Non-pigmented ciliary epithelial cell (primary cell): ENCODE measurements at places on chromosomes 2 and 18.

- no peak for DNase-seq
These were observed 9.4 kb downstream of the C2orf42 start for GRCh38 chr2:70181363-70181956.

GRCh38 chr2:68799140-68800026 is 64.8 kb downstream of the ARHGAP25 start:
- DNase-seq, result no peak

DNA sequence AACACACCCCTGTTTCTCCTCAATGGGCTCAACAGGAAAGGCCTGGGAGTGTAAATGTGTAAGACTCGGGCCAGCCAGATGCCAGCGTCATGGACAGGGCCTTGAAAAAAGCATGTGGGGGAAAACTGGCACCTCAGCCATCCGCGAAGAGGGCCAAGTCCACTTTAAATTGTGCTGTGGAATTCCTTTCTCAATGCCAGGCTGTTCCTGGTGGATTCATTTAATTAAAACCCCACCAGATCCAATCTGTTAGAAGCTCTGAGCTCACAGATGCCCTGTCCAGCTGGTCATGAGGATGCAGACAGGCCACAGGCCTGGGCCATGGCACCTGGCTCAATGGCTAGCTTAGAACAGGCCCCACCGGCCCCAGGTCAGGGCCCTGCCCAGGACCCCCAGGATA is 24.8 kb downstream of the KCNK3 start:
- no peak for DNase-seq

- no peak for DNase-seq
These were observed 20.2 kb upstream of the MAPRE3 start for GRCh38 chr2:26950246-26950645.

GRCh38 chr2:147420947-147421675 is 423.7 kb upstream of the ACVR2A start:
- DNase-seq, result no peak

DNA sequence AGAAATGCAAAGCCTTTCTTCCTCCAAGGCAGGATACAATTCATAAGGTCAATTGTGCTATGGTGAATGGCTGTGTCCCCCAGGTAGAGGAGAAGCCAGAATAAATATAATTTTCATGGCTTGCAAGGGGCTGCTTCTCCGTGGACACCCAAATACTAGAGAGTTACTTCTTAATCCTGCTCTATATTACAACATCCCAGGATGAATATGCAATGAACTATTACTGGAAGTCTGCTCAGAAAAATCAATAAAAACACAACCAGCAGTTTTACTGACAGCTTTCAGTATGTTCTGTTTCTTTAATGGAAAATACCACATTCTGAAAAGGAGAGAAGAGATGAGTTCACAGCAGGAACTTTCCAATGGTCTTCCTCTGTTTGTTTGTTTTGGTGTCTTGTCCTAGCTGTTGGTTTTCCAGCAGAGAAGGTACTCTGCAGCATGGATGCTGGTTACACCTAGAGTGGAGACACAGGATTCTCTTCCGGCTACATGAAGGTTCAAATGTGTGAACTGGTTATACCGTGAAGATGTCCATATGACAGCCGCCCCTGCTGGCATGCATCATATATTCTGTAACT is 213.0 kb downstream of the PID1 start:
- no peak for DNase-seq

DNA sequence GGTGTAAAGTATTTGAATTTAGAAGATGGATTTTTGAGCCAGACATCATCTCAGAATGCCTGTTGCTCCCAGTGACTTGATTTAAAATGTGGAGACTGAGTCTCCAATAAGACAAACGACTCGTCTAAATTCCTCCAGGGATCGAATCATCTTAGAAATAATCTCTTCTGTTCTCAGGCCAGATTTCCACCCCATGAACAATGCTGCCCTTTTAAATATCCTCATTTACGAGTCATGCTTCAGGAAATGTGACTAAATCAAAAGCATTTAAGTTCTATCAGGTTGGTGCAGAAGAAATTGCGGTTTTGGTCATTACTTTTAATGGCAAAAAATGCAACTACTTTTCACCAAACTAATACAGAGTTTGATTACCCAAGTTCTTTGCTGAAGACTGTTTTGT is 684.6 kb upstream of the SOX11 start:
- DNase-seq, result no peak

- no peak for DNase-seq
These were observed 98.0 kb downstream of the MARCHF4 start for GRCh38 chr2:216274194-216274840.

DNA sequence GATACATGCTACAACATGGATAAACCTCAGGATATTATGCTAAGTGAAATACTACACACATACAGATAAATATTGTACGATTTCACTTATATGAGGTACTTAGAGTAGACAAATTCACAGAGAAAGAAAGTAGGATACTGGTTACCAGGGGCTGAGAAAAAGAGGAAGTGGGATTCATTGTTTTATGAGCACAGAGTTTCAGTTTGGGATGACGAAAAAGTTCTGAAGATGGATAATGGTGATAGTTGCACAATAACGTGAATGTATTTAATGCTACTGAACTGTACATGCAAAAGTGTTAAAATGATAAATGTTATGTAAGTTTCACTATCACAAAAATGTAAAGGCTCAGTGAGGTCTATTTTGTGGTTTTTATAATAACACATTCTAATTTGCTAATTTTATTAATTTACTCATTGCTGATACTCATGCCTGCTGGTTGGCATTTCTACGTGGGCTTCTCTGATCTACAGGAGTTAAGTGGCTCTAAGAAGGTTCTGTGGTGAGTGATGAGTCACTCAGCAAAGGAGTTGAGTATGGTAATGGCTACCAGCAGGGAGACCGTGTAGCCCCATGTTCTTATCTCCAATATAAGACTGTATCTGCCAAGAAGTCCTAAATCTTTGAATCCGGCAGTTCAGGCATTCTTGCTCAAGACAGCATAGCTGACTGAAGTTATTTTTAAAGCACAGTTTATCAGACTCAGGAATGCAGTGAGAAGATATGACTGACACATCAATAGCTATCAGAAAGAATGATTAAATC is 41.1 kb downstream of the UPP2 start:
- DNase-seq, result peak; percentile 36

- DNase-seq, result no peak
These were observed 662 bp downstream of the ACVR2A start for GRCh38 chr2:147845411-147845971.

DNA sequence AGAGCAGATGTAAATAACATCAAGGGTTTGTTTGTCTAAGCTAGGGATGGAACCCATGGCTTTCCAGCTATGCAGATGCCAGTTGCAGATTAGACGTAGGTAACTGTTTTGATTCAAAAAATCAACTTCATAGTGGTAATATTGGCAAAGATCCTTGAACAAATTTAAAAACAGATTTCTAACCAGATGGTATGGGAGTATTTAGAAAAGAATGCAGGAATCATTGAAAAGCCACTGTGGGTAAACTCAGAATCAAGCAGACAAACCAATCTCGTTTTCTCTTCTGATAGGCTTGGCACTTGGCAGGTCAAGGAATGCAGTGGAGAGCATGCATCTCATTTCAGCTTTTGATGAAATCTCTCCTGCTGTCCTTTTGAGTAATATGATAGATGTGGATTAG is 377.5 kb downstream of the CLIP4 start:
- no peak for DNase-seq

DNA sequence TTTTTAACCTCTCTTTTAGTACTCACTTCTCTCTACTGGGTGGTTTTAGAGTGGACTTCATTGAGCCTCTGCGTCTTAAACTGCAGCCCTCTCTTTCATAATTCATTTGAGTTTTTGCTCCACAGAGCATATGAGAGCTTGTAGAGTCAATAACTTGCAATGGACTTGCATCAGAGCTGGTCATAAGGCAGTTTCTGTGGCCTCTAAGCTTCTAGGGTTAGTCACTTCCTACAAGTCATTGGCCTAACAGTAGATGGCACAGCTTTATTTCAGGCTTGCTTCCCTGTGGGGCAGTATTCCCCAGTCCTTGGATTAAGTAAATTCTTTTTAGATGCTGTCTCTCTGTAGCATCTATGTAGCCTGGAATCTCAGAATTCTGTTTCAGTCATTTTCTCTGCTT is 1435.7 kb downstream of the LRP1B start:
- peak; percentile 30 for DNase-seq

GRCh38 chr2:43798300-43798699 is 24.5 kb downstream of the DYNC2LI1 start:
- DNase-seq, result no peak

DNA sequence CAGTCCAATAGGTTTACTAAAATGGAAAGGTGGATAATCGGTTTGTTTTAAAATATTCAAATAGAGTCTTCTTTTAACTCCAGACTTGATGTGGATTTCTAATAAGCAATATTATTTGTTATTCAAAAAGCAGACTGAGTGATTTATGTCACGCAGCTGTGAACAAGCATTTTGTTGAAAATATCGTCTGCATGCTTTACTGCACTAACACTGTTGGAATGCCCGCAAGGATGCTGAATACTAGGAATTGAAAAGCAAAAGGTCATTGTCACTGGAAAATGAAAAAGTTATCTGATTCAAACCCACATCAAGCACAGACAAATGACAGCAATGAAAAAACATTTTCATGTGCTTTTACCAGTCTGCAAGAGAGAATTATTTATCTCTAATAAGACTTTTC is 31.1 kb downstream of the CHN1 start:
- DNase-seq, result no peak

DNA sequence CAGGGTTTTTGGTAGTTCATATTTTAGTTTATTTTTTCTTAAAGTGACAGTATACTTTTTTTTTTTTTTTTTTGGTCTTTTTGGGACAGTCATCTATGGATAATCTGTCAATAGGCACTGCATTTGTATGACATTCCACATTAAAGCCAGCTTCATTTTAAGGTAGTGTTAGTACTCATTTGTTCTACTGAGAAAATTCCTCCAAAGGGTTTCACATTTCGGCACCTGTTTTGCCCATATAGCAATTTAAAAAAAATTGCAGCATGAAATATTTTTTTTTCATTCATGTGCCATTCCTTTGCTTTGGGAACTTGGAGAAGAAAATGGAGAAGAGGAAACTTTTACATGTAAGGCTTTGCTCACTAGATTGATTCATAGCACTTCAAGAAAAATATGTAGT is 276.3 kb upstream of the TCF4 start:
- DNase-seq, result no peak

GRCh38 chr2:215540658-215541057 is 104.8 kb upstream of the FN1 start:
- DNase-seq, result peak; percentile 84

- no peak for DNase-seq
These were observed 991.0 kb upstream of the CHAC2 start for GRCh38 chr2:52776571-52776970.

DNA sequence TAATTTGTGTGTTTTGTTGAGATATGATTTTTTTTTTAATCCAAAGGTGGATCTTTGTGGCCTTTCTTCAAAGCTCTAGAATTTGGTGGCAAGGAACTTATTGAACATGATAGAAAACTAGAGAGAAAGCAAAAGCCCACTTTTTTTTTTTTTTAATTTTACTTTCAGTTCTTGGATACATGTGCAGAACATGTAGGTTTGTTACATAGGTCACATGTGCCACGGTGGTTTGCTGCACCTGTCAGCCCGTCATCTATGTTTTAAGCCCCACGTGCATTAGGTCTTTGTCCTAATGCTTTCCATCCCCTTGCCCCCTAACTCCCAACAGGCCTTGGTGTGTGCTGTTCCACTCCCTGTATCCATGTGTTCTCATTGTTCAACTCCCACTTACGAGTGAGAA is 135.9 kb downstream of the RHBDD1 start:
- no peak for DNase-seq

GRCh38 chr2:67686254-67686653 is 289.1 kb downstream of the ETAA1 start:
- DNase-seq, result no peak

- DNase-seq, result no peak
These were observed 1.0 kb downstream of the ZNF532 start for GRCh38 chr18:58865701-58866065.

GRCh38 chr18:74914648-74915047 is 294.3 kb downstream of the PTGR3 start:
- no peak for DNase-seq

- DNase-seq, result no peak
These were observed 64.5 kb downstream of the LYPD1 start for GRCh38 chr2:132605236-132606180.

DNA sequence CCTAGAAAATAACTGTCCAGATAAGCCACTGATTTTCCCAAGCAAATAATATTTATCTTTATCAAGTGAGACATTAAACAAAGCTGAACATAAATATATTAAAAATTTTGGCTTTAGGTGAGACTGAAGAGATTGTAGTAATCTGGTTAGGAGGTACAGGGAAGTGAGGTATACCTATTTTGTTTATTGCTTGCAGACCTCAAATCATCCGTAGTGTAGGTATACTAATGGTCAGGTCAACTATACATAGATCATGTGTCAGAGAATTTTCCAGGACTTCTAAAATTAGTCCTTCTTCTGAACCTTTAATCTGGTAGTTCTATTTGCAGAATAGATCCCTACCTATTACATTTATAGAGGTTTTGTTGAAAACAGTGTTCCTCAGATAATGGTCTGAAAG is 41.5 kb downstream of the SP140 start:
- DNase-seq, result no peak

DNA sequence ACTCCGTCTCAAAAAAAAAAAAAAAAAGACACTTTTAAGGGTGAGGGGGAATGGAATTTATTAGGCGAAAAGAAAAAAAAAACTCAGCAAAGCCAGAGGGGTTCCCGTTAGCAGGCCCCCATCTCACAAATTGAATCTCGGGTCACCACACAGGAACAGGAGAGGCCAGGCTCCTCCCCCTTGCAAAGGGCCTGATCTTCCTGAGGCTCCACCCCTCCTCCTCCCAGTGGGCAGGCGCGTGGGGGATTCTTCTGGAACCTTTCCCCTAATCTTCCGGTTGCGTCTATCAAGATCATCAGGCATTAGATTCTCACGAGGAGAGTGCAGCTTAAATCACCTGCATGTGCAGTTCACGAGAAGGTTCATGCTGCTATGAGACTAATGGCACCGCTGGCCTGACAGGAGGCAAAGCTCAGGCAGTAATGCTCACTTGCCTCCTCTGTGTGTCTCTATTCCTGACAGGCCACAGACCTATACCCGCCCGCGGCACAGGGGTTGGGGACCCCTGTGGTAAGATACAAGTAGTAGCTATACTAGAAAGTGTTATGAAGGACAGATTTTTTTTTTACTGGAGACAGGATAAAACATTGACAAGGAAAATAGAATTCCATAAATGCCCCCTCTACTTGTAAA is 45.8 kb downstream of the TAF4B start:
- no peak for DNase-seq

DNA sequence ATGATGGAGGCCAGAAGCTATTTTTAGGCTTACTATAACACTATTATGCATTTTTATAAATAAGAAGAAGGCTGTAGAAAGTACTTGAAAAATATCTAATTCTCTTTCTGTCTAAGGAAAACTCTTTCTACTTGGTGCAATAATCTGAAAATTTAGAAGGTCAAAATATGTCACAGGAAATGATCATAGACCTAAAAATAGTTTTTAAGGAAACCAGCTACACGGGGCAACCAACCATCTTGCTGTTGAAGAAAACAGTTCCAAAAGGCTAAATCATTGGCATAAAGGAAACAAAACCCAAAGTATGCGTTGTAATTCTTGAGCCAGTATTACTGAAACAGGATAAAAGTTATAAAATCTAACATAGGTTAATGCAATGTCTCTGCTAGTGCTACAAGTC is 40.2 kb downstream of the SOCS6 start:
- DNase-seq, result no peak
